Stimulated activated CD8-positive, alpha-beta memory T cell treated with anti-CD3 and anti-CD28 coated beads, Interleukin-4, amount 100 ng/mL, for 1 hour (primary cell): ENCODE measurements at places on chromosomes 2 and 18.

GRCh38 chr2:11942178-11942569 is 195.7 kb downstream of the LPIN1 start:
- no peak for DNase-seq

DNA sequence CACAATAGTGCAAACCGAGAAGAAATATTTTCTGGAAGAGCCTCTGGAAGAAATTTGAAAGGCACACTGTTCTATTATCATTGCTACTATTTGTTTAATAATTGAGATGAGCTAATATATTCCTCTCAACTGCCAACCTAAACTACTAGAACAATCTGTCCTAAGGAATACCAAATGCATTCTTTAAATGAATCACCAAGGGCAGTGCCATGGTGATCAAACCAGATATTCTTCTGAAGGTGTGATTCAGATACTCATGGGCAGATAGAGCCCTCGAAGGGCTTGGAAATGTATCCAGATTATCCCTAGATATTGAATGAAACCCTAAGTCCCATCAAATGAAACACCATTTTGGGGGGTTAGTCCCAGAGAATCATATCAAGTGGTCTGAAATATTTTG is 76.6 kb downstream of the FIGN start:
- no peak for DNase-seq

GRCh38 chr18:77063260-77063659 is 69.3 kb downstream of the MBP start:
- peak; percentile 58 for DNase-seq

- no peak for DNase-seq
These were observed 3.1 kb downstream of the SP140L start for GRCh38 chr2:230329946-230330605.

DNA sequence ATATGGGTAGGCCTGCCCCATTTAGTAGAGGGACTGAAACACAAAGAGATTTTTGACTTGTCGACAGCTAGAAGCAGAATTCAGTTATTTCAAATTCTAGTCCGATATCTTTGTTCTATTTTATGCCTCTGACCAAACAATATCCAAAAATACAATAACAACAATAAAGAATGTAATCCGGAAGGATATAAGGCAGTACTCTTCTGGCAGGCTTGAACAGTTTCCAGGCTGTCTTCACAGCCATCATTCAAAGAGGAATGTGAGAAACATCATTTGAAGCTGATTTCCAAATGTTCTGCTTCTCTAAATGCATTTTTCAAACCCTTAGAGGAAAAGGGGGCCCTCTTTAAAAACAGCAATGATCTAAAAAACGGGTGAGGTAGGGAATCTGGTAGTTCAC is 36.7 kb upstream of the SPTBN1 start:
- no peak for DNase-seq
